ENCODE measurements at places on chromosomes 12 and 14. TPM values are rescaled to one million over a fixed set of nuclear protein-coding genes. Genes with fewer than 3 reads are reported as not detected.

GRCh38 chr12:11797317-11797913 lies 147.9 kb downstream of the ETV6 start:
- DNase-seq: no peak

DNA sequence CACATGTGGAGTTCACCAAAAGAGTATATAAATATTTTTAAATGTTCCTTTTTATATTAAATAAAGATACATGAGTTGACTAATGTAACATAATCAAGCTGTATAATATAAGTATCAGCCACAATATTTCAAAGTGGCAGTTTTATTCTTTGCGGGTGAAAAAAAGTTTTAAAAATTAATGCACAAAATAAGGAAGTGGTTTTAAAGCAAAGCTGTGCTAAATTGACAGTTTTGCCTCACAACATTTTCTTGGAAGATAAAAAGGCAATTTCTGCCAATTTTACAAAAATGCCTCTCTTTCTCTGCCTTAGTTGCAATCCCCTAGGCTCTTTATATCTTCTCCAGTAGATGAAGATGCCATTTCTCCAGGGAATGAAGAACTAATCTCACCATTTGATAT lies 719.1 kb downstream of the C12orf50 start:
- no peak for DNase-seq

DNA sequence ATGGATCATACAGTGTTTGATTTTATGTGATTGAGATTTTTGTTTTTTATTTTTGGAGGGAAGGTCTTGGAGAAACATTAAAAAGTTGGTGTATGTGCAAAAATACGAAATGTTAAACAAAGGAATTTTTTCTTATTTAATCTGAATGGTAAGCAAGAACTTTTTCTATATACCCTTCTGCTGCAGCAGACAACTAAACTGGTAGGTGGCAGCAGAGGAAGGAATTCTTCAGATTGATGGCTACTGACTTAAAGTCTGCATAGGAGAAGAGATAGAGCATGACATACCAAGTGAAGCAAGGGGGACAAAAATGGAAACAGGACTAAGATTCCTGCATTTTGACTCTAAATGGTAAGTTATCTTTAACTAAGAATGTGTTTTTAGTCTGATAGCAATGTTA lies 42.0 kb upstream of the A2ML1 start:
- no peak for DNase-seq

DNA sequence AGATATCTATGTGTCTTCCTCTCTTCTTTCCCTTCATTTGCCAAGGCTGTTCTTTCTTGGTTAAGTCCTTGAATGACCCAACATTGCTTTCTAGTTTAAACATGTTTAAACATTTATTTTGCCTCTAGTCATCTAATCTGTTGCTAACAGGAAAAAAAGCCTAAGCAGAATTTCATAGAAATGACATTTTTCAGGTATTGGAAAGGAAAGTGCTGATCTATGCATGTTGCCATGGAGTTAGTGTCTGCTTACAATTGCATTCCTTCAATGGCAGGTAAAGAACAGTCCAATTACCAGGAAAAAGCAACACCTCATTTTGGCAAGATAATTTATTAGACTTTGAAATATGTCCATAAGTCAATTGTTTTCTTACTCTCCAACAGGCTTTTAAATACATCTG lies 21.5 kb upstream of the SLC2A13 start:
- DNase-seq: no peak

The CEBPE gene
- total RNA-seq: not detected

All from upper lobe of right lung (tissue), 1 donor.